ENCODE measurements at places on chromosomes 4 and X.

GRCh38 chr4:114399105-114399504 lies 199.5 kb upstream of the UGT8 start:
- DNase-seq: no peak

- no peak for DNase-seq
Measured at GRCh38 chrX:19791562-19791961, 95.8 kb downstream of the SH3KBP1 start.

- DNase-seq: no peak
Measured at GRCh38 chrX:63764946-63765345, 20.1 kb downstream of the ARHGEF9 start.

GRCh38 chrX:133473451-133473850 lies 58.2 kb upstream of the GPC4 start:
- DNase-seq: no peak

- no peak for DNase-seq
Measured at GRCh38 chr4:38905652-38906385, 38.2 kb downstream of the FAM114A1 start.

DNA sequence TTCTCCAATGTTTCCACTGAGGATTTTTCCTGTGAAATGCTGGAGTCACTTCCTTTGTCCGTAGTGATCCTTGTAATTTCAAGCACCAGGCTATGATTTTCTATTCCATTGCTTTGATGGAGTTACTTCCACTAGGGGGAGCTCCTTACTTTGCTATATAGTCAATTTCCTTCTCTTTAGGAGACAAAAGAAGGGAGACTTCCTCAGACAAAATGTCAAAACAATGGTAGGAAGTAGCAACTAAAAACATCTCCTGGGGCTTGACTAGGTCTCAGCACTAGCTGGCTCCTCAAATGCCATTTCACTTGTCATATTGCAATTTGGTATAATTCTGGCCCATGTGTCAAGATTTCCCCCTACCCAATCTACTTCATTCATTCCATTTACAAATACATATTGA lies 24.1 kb downstream of the ZCCHC12 start:
- DNase-seq: no peak
